Activated CD4-positive, CD25-positive, alpha-beta regulatory T cell treated with anti-CD3 and anti-CD28 coated beads, Interleukin-2, amount 50 U/mL, for 24 hours (primary cell): ENCODE measurements at places on chromosomes 1 and 21.

DNA sequence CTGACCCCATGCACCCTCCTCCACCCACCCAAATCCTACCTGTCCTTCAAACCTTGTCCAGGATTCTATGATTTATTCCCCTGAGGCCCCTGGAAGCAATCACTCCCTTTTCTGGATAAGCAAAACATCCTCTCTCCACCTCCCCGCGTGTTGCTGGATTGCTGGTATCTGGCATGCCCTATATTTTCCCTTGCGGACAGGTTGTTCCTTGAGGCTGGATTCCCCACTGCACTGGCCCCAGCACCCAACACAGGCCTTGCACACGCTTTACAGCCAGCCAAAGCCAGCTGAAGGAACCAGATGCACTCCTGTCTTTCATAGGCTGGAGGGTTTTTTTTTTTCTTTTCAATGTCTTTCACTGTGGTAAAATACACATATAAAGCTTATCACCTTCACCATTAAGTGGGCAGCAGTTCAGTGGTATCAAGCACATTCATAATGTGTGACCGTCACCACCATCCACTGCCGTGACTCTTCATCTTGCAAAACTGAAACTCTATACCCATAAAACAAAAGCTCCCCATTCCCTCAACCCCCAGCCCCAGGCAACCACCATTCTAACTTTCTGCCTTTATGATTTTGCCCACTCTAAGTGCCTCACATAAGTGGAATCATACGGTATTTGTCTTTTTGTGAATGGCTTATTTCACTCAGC is 50.9 kb downstream of the TOR1AIP2 start:
- no peak for ATAC-seq

GRCh38 chr1:93338387-93339146 is 7.1 kb upstream of the DR1 start:
- no peak for ATAC-seq

- ATAC-seq: no peak
These were observed 134.5 kb upstream of the MAGI3 start for GRCh38 chr1:113255720-113256347.

DNA sequence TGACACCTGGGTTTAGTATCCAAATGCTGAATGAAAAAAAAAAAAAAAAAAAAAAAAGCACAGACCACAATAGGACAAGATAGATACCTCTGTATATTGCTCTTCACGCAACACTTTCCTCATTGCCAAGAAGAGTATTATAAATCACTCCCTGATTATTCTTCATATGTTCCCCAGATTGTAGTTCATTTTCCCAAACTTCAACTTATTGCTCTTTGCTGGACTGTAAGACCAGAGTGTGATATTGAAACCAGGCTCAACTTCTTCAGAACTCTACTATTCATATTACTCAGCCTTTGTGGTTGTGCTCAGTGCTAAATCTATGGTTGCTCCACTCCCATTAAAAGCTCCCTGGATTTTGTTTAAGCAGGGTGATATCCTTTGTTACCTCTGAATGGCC is 180.4 kb downstream of the NTMT2 start:
- no peak for ATAC-seq

GRCh38 chr1:56541408-56541807 is 38.0 kb downstream of the PLPP3 start:
- no peak for ATAC-seq

GRCh38 chr1:101290119-101290921 is 53.5 kb downstream of the S1PR1 start:
- ATAC-seq: no peak

DNA sequence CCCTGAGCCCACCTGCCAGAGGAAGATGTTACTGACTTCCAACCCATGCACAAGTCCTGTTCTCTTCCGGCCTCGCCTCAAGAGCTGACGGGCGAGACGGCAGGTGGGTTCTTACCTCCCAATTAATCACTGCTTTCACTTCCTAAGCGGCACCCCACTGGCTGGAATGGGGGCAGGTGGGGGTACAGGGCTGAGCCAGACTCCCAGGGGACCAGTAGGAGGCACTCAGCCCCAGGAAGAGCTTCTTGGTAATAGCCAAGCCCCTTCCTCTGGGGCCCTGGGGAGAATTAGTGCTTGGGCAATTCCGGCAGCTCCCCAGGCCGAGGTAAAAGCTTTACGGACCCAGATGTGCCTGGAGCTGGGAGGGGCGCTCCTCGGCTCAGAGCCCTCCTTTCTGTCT is 9.7 kb downstream of the CNTN2 start:
- ATAC-seq: no peak

- peak; percentile 86 for ATAC-seq
These were observed 175.8 kb downstream of the TNFSF18 start for GRCh38 chr1:172874950-172875349.

GRCh38 chr21:38490411-38491020 is 7.8 kb downstream of the ERG start:
- no peak for ATAC-seq

DNA sequence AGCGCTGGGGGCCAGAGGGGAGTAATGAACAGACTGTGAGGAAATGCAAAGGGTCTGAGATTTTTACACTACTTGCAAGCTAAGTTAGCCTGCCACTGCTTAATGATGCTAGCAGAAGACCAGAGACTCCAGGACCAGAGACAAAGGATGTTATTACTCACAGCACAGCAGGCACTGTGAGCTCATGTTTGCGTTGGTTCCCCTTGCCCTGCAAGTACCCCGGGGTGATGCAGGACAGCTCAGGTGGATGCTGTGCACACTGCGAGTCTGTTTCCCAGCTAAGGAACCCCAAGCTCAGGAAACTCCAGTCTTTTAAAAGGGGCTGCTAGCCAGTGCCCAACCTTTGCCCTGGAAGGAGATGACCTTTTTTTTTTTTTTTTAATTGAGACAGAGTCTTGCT is 1.2 kb downstream of the FHAD1 start:
- no peak for ATAC-seq

GRCh38 chr1:81550753-81551152 is 250.0 kb upstream of the ADGRL2 start:
- no peak for ATAC-seq

DNA sequence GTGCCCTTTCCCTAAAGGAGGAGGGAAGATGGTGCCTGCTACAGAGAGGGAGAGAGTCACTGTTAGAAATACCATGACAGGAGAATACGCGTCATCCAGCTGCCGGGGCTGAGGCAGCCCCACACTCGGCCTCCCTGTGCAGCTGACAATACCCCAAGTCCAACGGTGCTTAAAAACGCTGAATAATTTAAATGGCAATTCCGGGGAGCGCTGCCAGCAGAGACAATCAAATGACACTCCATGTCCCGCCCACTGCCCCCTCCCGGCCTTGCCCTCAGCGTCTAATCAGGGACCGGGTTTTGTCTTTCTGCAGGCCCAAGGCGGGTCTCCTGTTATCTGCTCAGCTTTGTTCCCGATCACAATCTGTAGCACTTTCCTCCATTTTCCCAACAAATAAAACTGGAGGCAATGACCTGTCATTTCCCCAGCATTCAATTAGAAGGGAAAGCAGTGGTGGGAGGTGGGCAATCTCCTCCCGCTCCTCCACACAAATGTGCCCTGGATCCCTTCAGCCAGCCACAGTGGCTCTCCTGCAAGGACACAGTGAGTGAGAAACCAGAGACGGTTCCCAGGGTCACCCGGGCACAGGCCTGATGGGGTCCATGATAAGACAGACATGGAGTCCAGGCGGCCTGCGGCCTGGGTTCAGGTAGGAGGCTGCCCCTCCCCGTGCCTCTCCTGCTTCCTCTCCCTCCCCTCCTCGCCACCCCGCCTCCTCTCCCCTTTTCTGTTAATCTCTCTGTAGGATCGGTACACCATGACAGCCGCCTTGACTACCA is 42.7 kb upstream of the AJAP1 start:
- ATAC-seq: no peak

- no peak for ATAC-seq
These were observed 63.2 kb downstream of the MPZL1 start for GRCh38 chr1:167784876-167785550.

- ATAC-seq: no peak
These were observed 43.1 kb upstream of the COX20 start for GRCh38 chr1:244792188-244792850.

DNA sequence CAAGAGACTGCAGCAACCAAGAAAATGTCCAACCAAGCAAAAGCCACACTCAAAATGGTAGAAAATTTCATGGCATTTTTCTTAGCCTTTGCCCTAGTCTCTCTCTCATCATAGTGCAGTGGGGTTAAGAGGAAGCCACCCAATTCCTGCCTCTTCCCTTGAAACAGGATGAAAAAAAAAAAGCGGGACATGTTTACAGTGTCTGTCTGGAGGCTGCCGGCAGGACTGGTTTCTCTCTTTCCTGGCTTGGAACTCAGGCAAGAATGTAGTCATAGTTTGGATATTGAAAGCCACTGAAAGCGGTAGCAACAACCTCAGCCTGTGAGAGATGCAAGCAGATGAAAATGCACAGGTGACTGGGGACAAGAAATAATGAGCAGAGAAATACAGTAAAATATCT is 13.3 kb upstream of the TNFSF18 start:
- ATAC-seq: no peak

DNA sequence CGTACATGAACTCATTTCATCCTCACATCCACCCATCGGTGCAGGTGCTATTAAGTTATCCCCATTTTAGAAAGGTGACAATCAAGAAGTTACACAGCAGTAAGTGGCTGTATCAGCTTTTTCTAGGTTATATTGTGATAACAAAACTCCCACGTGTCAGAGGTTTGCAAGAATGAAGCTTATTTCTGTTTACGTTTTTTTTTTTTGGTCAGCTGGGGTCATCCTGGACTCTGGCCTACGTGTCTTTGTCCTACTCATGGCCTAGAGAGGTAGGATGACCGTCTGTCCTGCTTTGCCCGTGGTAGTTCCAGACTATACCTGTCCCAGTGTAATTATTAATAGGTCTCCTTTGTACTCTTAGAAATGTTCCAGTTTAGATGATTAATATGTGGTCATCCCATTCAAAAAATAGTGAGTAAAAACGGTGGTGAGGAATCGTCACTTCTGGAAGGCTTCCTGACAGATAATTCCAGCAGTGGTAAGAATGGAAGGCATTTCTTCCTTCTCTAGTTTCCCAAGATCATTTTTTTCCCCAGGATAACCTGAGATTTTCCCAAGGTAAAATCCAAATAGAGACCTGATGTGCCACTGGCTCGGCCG is 64.2 kb upstream of the KIF26B start:
- ATAC-seq: no peak

DNA sequence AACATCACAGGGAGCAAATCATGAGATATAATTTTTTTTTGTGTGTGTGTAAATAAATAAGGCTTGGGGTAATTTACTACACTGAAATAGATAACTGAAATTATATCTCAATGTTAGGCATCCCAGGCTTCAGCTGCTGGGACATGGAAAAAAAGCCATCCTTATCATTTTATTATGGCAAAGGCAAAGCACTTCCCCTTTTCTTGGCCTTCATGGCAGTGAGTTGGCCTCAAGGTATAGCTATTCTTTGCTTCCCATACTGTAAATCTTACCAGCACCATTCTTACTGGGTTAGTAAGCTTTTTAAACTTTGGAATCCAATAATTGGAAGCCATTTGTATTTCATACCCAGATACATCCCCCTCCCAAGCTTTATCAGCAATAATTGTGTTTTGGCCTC is 29.0 kb downstream of the RBM11 start:
- ATAC-seq: no peak

- no peak for ATAC-seq
These were observed 8.9 kb downstream of the HYI start for GRCh38 chr1:43444836-43445235.

- ATAC-seq: peak; percentile 86
These were observed 74.1 kb downstream of the CD46 start for GRCh38 chr1:207825719-207826556.

DNA sequence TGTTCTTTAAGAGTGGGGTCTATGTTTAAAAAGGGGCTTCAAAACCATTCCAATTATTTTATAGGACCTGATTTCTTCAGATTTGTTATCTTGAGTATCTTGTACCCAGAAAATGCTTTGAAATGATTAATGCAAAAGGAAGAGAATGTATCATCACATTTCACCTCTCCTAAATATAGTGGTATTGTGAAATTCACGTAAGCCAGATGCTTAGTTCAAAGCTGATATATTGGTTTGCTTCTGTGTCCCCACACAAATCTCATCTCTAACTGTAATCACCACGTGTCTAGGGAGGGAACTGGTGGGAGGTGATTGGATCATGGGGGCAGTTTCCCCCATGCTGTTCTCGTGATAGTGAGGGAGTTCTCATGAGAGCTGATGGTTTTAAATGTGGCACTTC is 8.5 kb downstream of the SOAT1 start:
- no peak for ATAC-seq

GRCh38 chr1:44293761-44294315 is 61.2 kb downstream of the ERI3 start:
- no peak for ATAC-seq

GRCh38 chr1:245177071-245177900 is 22.5 kb downstream of the KIF26B start:
- no peak for ATAC-seq

GRCh38 chr1:1280782-1281481 is 696 bp downstream of the SCNN1D start:
- ATAC-seq: no peak
